ENCODE measurements at places on chromosomes 1 and 21. TPM values are rescaled to one million over a fixed set of nuclear protein-coding genes. Genes with fewer than 3 reads are reported as not detected.
A peak's percentile ranks its signal among the peaks of the same experiment; 100 is the strongest.

DNA sequence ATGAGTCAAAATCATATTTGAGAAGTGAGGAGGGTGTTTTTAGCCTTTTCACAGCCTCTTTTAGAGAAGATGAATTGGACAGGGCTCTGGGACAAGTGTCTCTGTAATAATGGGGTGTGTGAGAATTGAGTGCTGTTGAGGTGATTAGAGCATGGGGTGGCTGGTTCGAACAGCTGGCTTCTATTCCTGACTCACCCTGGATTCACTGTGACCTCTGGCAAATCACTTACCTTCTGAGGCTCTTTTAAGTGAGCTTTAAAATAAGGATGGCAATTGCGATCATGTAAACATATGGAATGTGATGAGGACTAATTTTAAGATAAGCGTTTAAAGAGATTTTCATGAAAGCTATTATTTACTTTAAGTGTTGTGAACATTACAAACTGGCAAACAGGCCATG, 243.4 kb downstream of the ADGRL2 start:
- DNase-seq = no peak

GRCh38 chr1:9833632-9834031, 9.9 kb upstream of the CLSTN1 start:
- no peak for DNase-seq

PKN2 gene
- total RNA-seq = 34.5 TPM

DNA sequence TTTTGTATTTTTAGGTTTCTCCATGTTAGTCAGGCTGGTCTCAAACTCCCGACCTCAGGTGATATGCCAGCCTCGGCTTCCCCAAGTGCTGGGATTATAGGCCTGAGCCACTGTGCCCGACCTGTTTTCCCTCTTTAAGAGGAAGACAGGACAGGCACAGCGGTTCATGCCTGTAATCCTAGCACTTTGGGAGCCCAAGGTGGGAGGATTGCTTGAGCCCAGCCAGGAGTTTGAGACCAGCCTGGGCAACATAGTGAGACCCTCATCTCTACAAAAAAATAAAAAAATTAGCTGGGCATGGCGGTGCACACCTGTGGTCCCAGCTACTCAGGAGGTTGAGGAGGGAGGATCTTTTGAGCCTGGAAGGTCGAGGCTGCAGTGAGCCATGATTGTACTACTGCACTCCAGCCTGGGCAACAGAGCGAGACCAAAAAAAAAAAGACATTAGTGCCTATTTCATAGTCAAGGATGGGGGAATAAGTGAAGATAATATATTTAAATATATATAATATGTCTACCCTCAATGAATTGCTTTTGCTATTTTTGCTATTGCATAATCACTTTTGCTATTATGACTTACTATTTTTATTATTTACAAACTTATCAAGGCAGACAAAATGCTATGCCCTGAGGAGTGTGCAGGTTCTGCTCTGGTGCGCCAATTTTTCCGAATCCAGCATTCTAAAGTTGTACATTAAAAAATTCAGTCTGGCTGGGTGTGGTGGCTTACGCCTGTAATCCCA, 17.7 kb downstream of the MARCKSL1 start:
- no peak for DNase-seq

GRCh38 chr21:35737899-35738346, 322.4 kb downstream of the SETD4 start:
- DNase-seq = peak; percentile 48

DNA sequence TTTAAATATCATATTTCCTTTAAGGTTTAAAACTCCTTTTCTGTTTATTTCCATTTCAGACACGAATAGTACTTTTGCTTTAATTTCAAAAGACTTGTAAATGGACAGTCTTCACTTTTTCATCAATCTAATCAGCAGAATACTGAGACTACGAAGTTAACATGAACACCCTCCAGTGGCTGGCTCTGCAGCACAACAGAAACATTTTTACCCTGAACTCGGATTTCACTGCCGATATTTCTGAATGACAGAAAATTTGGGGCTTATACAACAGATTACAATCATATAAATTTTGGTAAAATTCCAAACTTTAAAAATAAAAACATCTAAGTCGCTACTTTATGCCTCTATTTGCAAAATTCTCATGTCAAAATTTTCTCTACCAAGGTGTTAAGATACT, 86.2 kb downstream of the AKT3 start:
- DNase-seq = no peak

RYR2 gene
- total RNA-seq = 744 TPM

DNA sequence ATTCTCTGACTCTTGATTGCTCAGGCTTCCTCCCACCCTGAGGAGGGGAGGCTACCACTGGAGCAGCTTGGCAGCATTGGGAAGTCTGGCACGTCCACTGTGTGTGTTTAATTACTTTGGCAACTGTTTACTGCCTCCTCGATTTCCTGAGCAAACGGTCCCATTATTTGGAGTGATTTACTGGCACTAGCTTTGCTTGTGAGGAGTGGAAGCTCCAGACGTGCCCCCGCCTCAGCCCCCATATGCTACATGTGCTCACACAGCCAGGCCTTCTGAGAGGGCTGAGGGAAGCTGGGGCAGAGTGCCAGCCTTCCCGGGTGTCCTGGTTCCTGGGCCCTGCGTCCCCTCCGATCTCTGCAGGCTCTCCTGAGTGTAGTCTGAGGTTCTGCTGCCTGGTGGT, 306.2 kb downstream of the PTPRU start:
- no peak for DNase-seq

Measured in Right ventricle myocardium superior (tissue), 1 donor.